IMR-90 (cell line): ENCODE measurements at places on chromosomes 1 and 21. TPM values are rescaled to one million over a fixed set of nuclear protein-coding genes. Genes with fewer than 3 reads are reported as not detected.

The NAV1 gene
- total RNA-seq = 14.0 and 14.4 TPM in 2 replicates

The COL16A1 gene
- 28.6 and 34.2 TPM in 2 replicates for total RNA-seq

The RNF2 gene
- total RNA-seq = 39.7 and 48.8 TPM in 2 replicates

The POMGNT1 gene
- total RNA-seq = 45.3 and 54.8 TPM in 2 replicates

The CSMD2 gene
- total RNA-seq = under 0.01 and 0.28 TPM in 2 replicates

The PIGK gene
- 15.6 and 39.2 TPM in 2 replicates for total RNA-seq

The FCRLB gene
- total RNA-seq = 0.90 and 1.1 TPM in 2 replicates

The TMEM167B gene
- total RNA-seq = 27.5 and 32.1 TPM in 2 replicates

The GPA33 gene
- total RNA-seq = not detected in 2 replicates

The COG2 gene
- 16.7 and 17.8 TPM in 2 replicates for total RNA-seq

The DISP3 gene
- total RNA-seq = not detected in 2 replicates

The RGS13 gene
- total RNA-seq = not detected in 2 replicates

The BLACAT1 gene
- total RNA-seq = under 0.01 TPM in 1 of 2 replicates, not detected in the other
